Stimulated activated CD4-positive, alpha-beta T cell treated with anti-CD3 and anti-CD28 coated beads, Interleukin-15, amount 100 ng/mL, for 1 hour (primary cell): ENCODE measurements at places on chromosomes 12 and 14.
A peak's percentile ranks its signal among the peaks of the same experiment; 100 is the strongest.

GRCh38 chr12:63863658-63864453 is 19.4 kb downstream of the SRGAP1 start:
- no peak for DNase-seq

DNA sequence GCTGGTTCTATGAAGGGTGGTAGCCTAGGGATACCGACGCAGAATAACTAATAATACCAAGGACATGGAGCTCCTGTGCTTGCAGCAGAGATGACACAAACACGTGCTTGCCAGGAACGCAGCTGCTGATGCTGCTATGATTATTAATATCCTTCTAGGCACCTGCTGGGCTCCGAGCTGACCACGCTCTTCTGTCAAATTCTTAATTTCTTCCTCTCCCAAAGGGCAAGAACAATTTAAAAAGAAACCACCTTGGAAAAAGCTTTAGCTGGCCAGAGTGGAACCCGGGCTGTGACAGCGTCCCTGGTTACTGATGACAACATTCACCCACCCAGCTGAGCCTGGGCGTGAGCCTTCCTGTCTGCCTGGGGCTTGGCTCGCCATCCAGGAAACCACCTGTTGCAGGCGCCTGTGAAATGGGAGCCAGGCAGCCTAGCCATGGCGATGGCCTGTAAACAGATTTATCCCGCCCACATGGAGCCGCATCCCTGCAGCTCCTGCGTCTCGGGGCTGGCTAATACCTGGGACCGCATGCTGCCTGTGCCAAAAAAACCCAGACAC is 28.8 kb downstream of the CLMN start:
- DNase-seq, result no peak

- DNase-seq, result no peak
Observed at GRCh38 chr12:5499566-5500330, 67.8 kb downstream of the NTF3 start.

GRCh38 chr14:104103061-104103445 is 17.6 kb downstream of the ASPG start:
- DNase-seq, result no peak

GRCh38 chr12:81417056-81417455 is 339.2 kb downstream of the ACSS3 start:
- DNase-seq, result no peak

GRCh38 chr12:88469154-88469553 is 111.1 kb downstream of the KITLG start:
- DNase-seq, result no peak

GRCh38 chr12:100101000-100101399 is 41.7 kb downstream of the BLTP3B start:
- no peak for DNase-seq

DNA sequence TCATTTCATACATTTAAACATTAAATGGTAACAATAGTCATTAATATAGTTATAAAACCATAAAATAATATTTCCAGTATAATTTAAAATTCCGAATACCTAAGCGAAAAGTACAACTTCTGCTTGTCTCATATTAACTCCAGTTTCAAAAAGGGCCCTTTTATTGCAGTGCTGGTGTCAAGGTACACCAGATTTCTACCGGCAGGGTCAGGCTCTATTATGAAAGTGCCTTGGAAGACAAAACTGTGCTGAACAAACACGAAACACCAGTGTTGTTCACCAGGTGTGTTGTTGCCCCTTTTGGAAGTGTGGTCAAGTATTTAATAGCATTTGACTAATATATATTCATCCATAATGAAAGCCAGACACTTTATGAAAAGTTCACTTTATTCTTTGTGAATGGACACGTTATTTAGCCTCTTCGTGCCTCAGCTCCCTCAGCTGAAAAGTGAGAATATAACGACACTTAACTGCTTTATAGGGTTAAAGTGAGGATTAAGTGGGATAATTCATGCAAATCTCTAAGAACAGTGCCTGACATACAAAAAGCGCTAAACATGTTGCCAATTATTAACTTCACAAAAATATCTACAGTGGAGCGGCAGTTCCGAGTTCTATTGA is 20.3 kb upstream of the GNS start:
- no peak for DNase-seq

DNA sequence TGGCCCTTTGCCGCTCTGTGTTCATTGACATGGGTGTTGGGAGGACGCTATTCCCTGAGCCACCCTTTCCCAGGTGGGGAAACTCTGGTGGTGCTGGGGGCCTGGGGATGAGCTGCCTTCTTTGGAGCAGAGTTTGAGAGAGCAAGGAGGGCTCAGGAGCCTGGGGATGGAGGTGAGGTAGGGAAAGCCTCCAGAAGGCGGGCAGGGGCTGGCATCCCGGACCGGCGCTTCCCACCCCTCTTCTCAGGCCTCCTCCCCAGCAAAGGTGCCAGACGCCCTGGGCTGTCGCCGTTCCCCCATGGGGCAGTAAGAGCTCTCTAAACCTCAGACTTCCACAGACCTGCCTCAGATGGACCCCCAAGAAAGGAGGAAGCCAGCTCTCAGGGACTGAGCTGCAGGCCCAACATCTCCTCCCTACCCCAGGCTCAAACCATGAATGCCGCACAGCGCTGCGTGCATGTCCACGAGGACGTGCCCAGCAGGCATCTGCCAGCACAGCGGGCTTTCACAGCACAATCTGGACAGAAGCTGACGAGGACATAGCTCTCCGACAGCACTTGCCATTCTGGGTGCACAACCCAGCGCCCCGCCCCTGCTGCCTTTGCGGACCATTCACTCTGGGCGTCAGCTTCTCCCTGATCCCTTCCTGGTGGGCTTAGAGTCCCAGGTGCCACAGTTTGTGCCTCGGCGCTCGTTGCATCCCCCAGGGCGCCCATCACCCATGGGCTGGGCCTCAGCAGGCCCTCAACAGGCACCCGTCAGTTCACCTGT is 14.9 kb upstream of the TTC7B start:
- no peak for DNase-seq

- DNase-seq, result no peak
Observed at GRCh38 chr14:53128303-53129028, 24.7 kb downstream of the DDHD1 start.

DNA sequence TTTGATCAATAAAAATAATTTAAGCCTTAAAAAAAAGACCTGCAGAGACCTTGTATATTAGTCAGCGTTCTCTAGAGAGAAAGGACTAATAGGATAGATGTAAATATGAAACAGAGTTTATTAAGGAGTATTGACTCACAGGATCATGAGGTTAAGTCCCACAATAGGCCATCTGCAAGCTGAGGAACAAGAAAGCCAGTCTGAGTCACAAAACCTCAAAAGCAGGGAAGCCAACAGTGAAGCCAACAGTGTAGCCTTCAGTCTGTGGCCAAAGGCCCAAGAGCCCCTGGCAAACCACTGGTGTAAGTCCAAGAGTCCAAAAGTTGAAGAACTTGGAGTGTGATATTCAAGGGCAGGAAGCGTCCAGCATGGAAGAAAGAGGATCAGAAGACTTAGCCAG is 66.3 kb downstream of the TBX5 start:
- no peak for DNase-seq

DNA sequence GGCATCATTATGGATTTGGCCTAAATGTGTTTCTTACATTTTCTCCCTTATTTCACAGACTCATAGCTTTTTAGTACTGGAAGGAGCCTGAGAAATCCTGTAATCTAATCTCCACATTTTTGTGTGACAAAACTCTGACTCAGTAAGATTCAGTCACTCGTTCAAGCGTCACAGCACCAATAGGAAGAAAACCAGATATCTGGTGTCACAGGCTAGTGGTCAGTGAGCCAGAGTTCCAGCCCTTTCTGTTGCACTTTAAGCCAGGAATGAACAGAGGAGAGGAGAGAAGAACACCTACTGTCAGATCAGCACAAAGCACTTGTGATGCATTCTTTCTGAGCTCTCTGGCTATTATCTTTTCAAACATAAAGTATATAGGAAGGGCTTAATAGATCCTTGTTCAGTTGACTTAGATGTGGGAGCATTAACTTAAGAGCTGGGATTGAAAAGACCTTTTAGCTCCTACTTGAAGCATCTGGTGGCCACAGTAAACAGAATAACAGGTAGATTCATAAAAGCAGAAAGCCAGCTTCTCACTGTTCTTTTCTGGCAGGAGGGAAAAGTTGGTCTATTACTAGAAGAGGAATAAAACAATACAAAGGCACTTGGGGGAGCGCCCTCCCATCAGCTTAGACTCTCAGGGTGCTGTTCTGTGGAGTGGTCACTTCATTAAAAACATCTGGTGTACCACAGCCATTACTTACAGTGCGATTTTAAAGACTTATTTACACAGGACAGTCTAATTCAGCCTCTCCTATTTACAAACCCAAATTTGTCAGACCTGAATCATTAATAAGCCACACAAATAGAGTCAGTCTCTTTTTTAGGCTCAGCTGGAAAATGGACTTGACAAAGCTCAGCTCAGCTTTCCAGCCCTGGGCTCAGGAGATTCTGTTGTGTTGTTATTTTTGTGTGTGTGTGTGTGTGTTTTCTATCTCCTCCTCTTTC is 12.2 kb upstream of the NID2 start:
- DNase-seq, result no peak

- DNase-seq, result no peak
Observed at GRCh38 chr12:2667716-2668440, 126.9 kb upstream of the FKBP4 start.

GRCh38 chr12:120006258-120006975 is 17.4 kb downstream of the BICDL1 start:
- DNase-seq, result no peak

GRCh38 chr14:90999299-90999698 is 61.1 kb downstream of the RPS6KA5 start:
- no peak for DNase-seq

- DNase-seq, result no peak
Observed at GRCh38 chr12:63224396-63224795, 73.4 kb upstream of the AVPR1A start.

GRCh38 chr14:74848768-74849167 is 27.2 kb downstream of the PROX2 start:
- DNase-seq, result no peak

- no peak for DNase-seq
Observed at GRCh38 chr12:19131025-19131444, 1.5 kb downstream of the PLEKHA5 start.

GRCh38 chr12:65155784-65156183 is 13.6 kb upstream of the LEMD3 start:
- DNase-seq, result no peak

DNA sequence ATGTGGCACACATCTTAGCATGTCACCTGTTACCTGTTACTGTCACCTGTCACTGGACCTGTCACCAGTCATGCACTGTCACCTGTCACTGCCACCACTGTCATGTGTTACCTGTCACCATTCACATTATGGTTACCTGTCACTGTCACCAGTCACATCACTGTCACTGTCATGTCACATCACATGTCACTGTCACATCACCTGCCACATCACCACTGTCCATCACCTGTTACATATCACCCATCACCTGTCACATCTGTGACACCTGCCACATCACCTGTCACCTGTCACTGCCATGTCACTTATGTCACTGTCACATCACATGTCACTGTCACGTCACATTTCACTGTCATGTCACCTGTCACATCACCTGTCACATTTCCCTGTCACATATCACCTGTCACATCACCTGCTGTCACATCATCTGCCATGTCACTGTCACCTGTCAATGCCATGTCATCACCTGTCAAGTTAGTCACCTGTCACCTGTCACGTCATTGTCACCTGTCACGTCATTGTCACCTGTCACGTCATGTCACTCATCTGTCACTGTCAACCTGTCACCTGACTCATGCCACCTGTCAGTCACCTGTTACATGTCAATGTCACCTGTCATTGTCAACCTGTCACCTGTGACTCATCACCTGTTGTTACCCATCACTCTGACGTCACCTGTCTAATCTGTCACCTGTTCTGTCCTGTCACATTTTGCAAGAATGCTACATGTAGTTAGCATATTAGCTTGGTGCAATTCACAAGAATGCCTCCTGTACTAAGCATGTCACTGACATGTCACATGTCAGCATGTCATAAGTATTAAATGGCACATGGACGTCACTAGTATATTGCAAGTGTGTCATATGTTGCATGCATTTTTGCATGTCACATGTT is 29.0 kb upstream of the TESC start:
- DNase-seq, result no peak

- DNase-seq, result peak; percentile 60
Observed at GRCh38 chr12:4857472-4858291, 52.0 kb upstream of the KCNA1 start.

- no peak for DNase-seq
Observed at GRCh38 chr12:52806821-52807543, 6.9 kb downstream of the KRT4 start.

- no peak for DNase-seq
Observed at GRCh38 chr12:69495071-69495470, 24.9 kb downstream of the FRS2 start.

DNA sequence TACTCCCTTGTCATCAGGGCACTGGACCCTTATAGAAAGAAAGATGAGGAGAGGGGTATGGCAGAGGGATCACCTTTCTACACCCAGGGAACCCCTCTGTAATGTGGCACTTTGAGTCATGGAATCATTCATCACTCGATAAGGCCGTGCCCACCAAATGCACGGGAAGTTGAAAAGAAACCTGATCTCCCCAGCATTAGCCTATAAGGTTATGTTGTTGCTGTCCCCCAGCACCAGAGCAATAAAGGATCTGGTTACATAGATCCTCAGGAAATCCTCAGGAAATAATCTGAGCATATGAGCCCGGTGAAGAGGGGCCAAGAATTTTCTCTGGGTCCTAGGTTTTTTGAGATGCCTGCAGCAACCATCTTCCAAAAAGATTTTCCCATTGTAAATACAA is 148.8 kb upstream of the CRY1 start:
- no peak for DNase-seq

DNA sequence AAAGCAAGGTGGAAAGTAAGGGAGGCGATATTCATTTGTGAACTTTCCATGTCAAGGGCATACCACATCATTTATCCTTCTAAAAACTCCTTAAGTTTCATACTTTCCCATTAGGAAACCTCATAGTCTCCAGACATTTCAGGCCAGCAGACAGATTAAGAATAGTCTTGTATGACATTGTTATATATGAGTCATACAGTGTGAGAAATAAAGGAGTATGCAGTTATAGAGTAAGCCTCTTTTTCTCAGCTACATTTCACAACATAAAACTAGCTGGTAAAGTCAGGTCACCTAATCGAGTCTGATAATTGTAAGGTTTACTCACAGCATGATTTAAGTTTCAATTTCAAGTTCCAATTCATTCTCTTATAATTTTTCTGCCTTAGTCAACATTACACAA is 164.3 kb downstream of the GRIP1 start:
- DNase-seq, result no peak

- DNase-seq, result no peak
Observed at GRCh38 chr12:4152145-4152795, 121.3 kb upstream of the CCND2 start.

GRCh38 chr12:93624595-93625294 is 52.3 kb downstream of the SOCS2 start:
- DNase-seq, result no peak

- DNase-seq, result no peak
Observed at GRCh38 chr14:104966981-104967385, 11.2 kb downstream of the AHNAK2 start.

DNA sequence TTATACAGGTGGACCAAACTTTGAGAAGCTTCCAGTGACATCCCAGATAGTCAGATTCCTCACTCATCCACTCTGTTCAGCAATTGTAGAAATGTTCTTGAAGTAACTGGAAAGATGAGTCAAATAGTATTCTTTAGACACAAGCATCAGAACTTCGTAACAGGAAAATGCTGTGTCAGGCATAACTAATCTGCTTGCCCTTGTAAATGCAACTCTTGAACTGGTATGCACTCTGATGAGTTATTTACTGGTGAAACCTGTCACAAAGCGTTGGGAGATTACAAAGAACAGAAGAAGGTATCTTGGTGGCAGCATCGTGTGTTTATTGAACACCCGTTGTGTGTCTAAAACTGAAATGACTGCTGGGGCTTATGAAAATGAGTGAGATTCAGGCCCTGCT is 10.8 kb upstream of the DUSP6 start:
- DNase-seq, result no peak
